Large intestine (tissue), 12 donors: ENCODE measurements at places on chromosomes 7 and 10. TPM values are rescaled to one million over a fixed set of nuclear protein-coding genes. Genes with fewer than 3 reads are reported as not detected.
A peak's percentile ranks its signal among the peaks of the same experiment; 100 is the strongest.

DNAJC12 gene
- polyA plus RNA-seq = 10.4 TPM

KDM7A gene
- 17.3 TPM for polyA plus RNA-seq

ZNF853 gene
- polyA plus RNA-seq = 5.7 TPM

PKD2L1 gene
- polyA plus RNA-seq = 0.48 TPM

CYP2W1 gene
- polyA plus RNA-seq = 598 TPM

HOXA13 gene
- polyA plus RNA-seq = not detected

CUBN gene
- 73.9 TPM for polyA plus RNA-seq

OPALIN gene
- not detected for polyA plus RNA-seq

CNPY1 gene
- polyA plus RNA-seq = not detected

TUBAL3 gene
- 33.9 TPM for polyA plus RNA-seq

CFAP43 gene
- polyA plus RNA-seq = 5.6 TPM

TMEM225B gene
- polyA plus RNA-seq = 1.3 TPM

RASSF4 gene
- 26.0 TPM for polyA plus RNA-seq

EPO gene
- 0.19 TPM for polyA plus RNA-seq

- no peak for DNase-seq
Observed at GRCh38 chr10:84140036-84140379, 699 bp downstream of the GHITM start.

DNA sequence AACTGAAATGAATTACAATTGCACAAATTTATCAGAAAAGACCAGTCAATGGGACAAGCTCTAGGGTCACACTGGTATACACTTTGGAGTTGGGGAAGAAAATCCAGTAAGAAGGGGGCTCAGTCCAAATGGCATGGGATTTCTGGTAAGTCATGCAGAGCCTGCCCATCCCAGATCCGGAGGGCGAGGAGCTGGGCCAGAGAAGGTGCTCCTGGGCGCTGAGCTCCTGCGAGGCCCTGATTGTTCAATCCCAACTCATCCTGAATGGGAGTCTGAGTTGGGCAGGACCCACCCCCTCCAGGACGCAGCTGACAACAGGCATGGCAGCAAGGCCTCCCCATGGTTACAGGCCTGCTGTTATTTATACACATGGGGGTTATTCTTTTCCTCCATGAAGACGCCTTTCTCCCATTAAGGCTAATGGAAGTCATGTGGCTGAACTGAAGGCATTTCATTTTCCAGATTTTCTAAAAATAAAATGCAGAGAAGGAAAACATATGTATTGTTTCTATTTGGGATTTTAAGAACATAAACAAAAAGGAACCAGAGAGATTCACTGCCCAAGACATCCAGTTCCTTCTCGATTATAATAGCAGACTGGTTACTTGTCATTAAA, 91.1 kb upstream of the ADAM12 start:
- no peak for DNase-seq

GRCh38 chr7:156198277-156198676, 386.0 kb upstream of the SHH start:
- DNase-seq = no peak

DNA sequence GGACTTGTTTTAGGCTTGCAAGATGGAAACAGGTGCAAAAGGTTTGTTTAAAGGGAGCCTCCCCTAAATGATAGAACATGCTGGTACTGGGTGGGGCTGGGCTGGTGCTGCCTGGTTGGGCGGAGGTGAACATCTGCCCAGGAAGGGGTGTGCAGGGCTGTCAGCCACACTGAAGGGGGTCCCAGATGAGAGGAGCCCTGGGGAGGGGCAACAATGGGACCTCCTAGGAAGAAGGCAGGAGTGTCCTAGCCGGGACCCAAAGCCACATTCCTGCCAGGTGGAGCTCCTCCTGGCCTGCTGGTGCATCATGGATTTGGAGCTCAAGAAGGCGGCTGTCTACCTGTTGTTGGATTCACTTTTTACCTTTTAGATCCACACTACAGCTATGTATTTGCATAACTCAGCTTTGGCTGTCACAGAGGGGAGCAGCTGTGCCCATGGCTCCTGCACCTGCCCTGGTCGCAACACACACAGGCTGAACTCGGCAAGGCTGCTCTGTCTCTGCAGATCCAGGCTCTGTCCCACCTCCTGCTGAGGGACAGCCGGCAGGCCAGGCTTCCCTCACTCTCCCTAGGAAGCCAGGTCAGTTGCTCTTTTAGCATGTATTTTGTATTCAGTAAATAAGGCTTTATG, 59.9 kb downstream of the ADARB2 start:
- DNase-seq = no peak

DNA sequence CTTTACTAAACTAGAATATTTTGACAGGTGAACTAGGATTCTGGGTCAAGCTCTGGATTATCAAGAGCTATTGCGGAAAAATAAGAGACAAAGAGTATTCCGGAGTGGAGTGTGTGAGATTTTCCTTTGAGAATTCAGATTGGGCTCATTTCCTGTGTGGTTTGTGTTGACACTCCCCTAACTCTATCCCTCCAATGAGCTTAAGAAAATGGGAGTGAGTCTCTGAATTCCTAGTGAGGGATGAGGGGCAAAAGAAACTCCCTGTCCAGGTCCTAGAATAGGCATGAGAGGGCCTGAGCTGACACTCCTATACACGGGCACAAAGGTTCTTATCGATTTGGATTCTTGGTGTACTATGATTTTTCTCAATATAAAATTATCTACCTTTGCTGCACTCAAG, 10.2 kb downstream of the KLF14 start:
- no peak for DNase-seq

- DNase-seq = no peak
Observed at GRCh38 chr10:17066000-17066399, 63.6 kb downstream of the CUBN start.

DNA sequence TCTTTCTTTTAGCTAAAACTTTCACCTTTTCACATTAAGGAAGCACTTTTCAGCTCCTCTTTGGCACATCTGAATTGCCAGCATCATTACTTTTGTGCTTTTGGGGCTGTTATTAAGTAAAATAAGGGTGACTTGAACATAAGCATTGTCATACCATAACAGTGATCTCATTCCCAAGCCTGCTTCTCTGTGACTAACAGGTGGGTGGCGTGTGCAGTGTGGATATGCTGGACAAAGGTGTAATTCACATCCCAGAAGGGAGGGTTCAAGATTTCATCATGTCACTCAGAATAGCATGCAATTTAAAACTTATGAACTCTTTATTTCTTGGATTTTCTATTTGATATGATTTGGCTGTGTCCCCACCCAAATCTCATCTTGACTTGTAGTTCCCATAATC, 517.4 kb upstream of the MKI67 start:
- no peak for DNase-seq

GRCh38 chr10:116146372-116147140, 126.5 kb downstream of the GFRA1 start:
- no peak for DNase-seq

DNA sequence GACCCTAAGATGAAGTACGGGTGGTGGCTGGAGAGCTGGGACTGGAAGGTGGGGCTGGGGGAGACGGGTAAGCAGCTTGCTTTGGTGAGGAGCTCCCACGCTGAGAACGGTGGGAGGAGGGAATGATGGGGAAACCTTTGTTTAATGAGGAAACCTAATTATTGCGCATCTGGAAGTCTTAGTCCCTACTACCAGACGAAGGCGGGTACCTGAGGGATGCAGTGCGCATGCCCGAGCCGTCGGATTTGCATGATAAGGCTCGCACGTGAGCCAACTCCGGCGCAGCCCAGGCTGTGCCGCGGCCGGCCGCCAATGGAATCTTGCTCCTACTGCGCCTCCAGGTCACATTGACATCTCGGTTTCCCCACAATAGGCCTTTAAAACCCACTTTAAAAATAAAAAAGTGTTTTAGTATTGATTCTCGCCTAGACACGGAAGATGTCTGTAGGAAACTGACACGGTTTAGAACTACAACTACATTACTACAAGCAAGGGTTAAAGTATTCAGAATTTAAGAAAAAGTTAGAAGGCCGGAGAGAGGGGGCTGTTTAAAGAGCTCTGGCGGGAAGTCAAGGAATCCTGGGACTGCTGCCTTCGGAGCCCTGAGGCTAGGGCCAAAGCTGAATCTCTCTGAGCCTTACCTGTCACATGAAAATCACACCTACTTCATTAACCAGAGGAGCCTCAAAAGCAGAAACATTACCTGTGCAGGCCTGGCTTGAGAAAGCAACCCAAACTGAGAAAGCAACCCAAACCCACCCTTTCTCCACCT, 12.1 kb upstream of the DLX6 start:
- no peak for DNase-seq

DNA sequence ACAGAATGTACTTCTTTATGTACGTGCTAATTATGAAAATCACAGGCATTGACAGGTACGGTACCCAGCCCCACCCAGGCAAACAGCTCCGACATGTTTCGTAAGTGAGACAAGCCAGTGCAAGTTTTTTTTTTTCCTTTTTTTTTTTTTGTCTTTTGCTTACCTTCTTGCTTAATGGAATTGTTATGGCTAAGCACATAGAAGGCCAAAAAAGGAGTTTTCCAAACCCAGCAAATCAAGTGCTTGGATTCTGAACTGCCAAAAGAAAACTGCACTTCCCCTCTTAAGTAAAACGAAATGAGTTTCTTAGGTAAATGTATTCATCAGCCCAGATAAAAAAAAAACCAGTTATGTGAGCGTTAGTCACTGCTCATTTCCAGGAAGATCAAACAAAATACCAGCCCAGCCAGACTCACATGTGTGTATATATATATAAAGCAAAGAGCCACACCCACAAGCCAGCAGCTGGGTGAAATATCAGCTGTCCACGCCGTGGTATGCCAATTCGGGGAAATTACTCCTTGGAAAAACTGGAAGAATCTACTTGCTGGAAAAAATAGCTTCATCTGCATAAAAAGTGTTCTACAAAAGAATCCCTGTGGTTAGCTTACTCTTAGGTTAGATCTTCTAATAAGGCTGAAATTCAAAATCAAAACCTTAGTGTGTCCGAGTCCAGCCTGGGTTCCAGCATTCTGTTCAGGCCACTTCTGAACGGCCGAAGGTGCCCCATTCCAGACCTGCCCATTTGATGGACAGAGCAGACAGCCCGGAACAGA, 8.0 kb downstream of the KLF6 start:
- DNase-seq = peak; percentile 84

DNA sequence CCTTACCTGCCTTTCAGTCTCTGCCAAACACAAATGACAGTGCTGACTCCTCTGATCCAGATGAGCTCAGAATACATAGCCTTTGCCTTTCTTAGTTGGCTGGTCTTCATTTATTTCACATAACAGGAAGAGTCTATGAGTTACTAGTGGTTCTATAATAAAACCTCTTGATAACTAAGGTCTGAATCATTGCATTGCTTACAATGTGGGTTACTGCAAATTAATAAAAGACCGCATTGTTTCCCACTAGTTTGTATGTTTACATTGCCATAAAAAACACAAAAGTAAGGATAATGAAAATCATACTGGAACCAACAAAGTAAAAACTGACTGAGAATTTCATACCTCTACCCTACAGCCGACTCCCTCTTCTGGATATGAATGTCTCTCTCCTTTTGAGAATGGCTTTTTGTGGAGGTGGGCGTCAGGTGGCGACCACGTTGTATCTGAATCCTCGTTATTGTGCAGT, 62.0 kb upstream of the AKR1E2 start:
- no peak for DNase-seq

- DNase-seq = no peak
Observed at GRCh38 chr7:26320878-26321277, 29.2 kb downstream of the SNX10 start.

- DNase-seq = no peak
Observed at GRCh38 chr10:35578618-35578956, 26.6 kb upstream of the GJD4 start.

GRCh38 chr10:116490028-116490662, 55.6 kb upstream of the PNLIP start:
- no peak for DNase-seq

DNA sequence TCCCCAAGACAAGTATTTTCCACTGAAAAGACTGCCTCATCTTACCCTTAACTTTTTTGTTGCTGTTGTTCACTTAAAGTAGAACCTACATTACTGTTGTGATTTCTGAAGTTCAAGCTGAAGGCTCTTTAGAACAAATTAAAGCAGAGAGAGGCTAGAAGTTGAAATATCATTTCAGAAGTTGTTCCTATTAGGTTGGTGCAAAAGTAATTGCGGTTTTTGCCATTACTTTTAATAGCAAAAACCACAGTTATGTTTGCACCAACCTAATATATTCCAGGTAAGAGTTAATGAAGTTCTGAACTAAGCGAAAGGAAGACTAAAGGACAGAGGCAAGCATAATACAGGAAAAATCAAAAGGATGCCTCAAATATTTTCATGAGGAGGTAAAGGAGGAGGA, 153.7 kb downstream of the CACNA2D1 start:
- DNase-seq = no peak

- DNase-seq = peak; percentile 71
Observed at GRCh38 chr10:133324198-133324792, 12.4 kb downstream of the CALY start.

DNA sequence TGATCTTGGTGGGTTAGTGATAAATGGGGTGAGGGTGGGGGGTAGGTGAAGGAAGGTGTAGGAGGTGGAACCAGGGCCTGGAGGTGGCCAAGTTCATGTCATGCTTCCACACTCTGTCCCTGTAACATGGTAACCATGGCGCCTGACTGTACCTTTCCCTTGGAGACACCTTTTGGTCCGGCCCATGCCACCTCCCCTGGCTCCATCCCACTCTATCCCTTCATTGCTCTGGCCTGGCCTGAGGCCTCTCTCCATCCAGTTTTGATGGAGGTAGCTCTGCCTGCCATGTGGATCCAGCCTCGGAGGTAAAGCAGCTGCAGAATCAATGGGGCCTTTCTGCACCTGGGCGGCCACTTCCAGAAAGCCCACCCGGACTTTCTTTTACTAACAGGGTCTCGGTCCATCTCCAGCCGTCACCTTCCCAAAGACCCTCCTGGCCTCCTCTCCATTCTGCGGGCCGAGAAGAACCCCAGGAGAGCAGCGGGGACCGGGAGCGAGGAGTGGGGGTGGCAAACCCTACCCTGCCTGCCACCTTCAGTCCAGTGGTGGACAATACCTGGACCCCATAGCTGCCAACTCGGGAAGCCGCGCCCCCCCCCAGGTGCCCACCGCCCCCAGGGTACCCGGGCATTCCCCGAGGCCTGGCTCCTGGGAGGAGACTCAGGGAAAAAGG, 504 bp upstream of the TRRAP start:
- DNase-seq = no peak

DNA sequence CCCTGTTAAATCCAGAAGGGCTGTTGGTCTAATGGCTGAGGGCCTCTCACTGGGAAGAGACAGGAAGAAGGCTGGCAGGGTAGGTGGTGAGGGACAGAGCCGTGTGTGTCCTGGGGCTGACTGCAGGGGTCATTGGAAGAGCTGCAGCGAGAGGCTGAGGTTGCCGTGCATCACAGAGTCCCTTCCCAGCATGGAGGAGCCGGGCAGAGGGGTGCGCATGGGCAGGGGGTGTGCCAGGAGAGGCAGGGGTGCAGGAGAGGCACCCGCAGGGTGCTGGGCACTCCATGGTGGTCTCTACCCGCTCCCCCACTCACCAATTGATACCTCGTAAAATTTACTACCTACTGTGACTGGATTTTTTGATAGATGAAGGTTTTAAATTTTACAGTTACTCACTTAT, 124.3 kb downstream of the ACTR3B start:
- no peak for DNase-seq

DNA sequence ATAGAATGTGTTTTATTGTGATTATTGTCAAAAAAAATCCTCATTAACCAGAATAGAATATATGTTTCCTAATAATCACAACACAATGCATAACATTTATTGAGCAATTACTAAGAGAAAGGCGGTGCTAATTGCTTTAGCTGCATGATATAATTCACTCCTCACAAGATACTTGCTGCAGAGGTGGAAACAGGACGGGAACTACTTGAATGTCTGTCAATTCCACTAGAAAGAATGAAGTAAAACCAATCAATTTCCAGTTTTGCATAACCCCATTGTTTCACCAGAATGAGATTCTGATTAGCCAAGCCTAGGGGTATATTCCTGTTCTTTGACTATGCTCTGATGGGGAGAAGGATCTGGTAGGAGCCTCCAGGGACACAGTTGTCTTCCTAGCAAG, 239.1 kb upstream of the NRP1 start:
- no peak for DNase-seq
